ENCODE measurements at places on chromosomes 16 and 17.

GRCh38 chr16:48909231-48909630 lies 299.3 kb upstream of the N4BP1 start:
- no peak for DNase-seq

- DNase-seq, result no peak
Measured at GRCh38 chr17:8941520-8941919, 24.0 kb downstream of the PIK3R5 start.

GRCh38 chr17:4708436-4708835 lies 2.0 kb upstream of the ARRB2 start:
- DNase-seq, result no peak

DNA sequence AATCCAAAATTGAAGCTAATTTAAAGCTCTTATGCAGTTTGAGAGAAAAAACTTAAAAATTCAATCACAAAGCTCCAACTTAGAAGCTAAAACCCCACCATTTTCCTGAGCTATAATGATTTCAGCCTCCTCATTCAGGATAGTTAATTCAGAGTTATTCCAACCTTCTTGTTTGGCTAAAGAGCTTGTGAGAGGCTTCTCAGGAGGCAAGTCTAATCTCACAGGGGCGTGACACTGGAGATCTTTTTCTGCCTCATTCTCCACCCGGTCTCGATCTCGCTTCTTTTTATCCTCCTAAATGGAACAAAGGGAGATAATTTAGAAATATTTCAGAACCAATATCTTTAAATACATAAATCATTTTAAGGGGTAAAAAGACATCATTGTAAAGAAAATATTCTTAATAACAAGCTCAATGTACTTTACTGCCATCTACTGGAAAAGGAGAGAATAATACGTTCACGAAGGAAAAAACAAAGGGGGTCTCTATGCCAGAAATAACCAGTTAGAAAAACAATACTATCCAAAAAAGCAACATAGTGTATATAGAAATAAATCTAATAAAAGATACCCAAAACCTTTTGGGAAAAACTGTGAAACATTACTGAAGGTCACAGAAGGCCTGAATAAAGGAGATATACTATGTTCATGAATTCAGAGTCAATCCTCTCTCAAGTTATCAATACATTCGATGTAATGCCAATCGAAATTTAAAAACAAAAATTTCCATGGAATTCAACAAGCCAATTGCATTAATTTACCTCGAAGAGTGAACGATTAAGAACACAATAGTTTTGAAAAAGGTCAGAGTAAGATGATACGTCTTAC lies 13.9 kb downstream of the BRD7 start:
- DNase-seq, result no peak

- DNase-seq, result no peak
Measured at GRCh38 chr17:73971127-73971526, 232.4 kb upstream of the RPL38 start.

GRCh38 chr16:11682655-11683096 lies 14.4 kb downstream of the SNN start:
- no peak for DNase-seq

DNA sequence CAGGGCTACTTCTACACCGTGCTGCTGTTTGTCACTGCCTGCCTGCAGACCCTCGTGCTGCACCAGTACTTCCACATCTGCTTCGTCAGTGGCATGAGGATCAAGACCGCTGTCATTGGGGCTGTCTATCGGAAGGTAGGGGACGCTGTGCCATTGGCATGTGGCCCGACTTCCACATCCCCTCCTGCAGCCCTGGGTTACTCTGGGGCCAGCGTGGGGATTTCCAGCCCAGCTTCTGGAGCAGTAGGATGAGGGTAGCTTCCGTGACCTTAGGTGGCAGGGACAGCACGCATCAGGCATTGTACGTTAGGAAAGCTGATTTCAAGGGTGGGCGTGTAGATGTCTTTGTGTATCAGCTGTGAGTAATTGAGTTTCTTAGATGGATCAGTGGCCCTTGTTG lies 96.5 kb downstream of the ABCC1 start:
- no peak for DNase-seq

DNA sequence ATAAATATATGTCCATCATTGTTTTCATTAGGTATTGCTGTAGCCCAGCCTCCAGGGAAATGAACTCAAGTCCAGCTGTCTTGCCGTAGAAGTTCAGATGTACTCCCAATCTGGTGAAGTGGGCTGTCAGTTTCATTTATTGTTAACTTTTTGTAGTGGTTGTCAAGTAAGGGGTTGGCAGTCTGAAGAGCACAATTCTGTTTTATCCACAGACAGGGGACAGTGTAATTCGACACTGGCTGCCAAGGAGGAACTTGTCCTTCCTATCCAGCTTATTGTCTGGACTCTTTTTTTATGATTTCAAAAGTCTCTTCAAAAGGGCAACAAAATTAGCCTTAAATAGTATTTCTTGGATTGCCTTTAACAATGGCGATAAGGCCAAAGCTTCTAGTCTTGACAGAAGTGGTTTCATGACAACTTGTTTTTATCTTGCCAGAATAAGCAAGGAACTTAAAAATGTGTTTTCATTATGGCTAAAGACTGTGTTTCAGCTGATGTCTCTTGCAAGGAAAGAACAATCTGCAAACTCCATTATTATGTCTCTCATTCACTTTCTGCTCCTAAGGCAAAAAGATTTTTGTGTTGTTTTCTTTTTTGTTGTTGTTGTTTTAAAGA lies 73.9 kb upstream of the TANC2 start:
- no peak for DNase-seq

GRCh38 chr17:69501591-69502468 lies 87.3 kb downstream of the MAP2K6 start:
- DNase-seq, result no peak

DNA sequence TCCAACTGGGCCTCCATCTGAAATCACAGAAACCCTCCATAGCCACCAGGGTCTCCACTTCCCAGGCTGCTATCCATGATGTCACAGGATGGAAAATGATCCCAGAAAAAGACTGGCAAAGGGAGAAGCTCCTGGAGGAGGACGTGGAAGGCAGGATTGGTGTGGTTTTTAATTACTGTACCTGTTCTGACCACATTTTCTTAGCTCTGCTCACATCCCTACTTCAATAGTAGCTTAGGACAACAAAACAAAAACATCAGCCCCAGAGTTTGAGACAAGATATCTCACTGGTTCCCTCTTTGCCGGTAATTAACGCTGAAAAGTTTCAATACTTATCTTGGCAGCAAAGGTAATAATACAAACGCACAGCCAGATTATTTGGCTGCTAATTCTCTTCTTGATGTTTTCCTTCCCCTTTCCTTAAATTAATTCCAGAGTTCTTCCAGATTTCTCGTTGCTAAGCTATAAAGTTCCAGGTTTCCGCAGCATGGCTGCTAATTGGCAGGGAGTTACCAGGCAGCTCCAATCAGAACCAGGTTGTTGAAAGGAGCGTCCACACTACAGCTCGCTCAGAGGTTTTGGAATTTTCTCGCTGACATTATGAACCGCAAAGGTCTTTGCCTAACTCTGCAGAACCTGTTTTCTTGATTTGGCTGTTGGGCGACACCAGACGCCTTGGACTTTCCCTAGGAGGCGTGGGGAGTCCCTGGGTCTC lies 263.4 kb downstream of the MRTFB start:
- no peak for DNase-seq

DNA sequence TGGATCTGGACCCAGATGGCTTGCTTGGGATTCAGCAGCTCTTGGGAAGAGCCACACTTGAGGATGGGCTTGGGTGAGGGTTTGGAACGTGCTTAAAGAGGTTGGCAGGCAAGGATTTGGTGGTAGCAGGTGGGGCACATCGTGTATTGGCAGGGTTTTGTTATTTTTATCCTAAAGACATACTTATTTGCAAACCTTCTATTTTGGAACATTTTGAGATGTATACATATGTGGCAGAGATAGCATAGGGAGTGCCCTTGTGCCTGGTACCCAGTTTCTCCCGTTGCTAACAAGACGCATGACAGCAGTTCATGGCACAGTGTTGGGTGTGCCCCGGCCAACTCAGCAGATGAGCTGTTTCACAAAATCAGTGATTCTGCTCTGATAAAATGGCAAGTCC lies 9.1 kb downstream of the BANP start:
- no peak for DNase-seq

Data from stimulated activated CD8-positive, alpha-beta memory T cell treated with anti-CD3 and anti-CD28 coated beads, Interleukin-4, amount 100 ng/mL, for 1 hour (primary cell).